ENCODE measurements at places on chromosomes 16 and 17.

DNA sequence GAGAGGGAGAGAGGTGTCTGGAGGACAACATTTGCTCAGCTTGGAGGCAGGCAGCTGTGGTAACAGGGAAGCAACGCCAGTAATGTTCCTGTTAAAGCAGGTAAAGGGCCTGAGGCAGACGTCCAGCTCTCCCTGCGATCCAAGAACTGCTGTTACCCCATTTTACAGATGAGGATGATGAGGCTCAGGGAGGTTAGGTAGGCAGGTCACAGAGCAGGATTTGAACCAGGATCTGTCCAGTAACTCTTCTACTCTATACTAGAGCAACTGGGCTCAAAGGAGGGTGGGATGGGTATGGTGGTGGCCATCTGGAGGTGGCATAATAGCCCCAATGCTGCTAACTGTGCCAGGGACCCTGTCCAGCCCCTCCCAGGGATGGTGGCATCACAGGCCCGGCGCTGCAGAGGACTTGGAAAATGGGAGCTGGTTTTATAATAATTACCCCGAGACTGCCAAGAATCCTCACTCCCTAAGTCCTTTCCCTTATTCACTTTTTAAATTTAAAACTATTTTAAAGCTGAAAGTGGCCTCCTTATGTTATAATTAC is 12.0 kb downstream of the CA7 start:
- DNase-seq, result no peak

- peak; percentile 67 for DNase-seq
Measured at GRCh38 chr17:2954898-2955445, 108.4 kb downstream of the OR1D5 start.

- DNase-seq, result no peak
Measured at GRCh38 chr16:27243725-27244362, 24.7 kb downstream of the NSMCE1 start.

- no peak for DNase-seq
Measured at GRCh38 chr16:12681653-12682052, 122.0 kb downstream of the CPPED1 start.

GRCh38 chr16:12613131-12613991 is 190.3 kb downstream of the CPPED1 start:
- no peak for DNase-seq

All from NCI-H1048 (cell line).